Endothelial cell of umbilical vein (primary cell): ENCODE measurements at places on chromosomes 7 and 10.
A peak's percentile ranks its signal among the peaks of the same experiment; 100 is the strongest.

DNA sequence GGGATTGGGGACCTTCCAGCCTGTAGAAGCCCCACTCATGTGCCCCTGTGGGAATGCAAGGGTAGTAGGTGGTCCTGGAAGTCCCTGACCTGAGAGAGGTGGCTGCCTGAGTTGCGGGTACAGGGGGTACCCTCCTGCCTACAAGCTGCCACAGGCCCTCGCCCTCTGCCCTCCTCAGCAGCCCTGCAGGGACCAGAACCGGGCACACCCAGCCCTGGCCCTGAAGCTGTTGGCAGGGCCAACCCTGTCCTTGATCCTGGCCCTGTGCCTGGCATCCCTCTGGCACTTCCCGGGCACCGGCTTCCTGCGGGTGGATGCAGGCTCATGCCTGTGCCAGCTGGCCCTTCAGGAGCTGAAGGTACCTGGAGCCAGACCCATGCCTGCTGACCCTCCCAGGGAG is 54.9 kb upstream of the ELN start:
- no peaks in the 10 kb centered on the region for H3K4me1 ChIP-seq
- DNase-seq, result no peak
- no peak overlapping the region for H3K4me3 ChIP-seq
- no peak overlapping the region for H3K27ac ChIP-seq
- no peaks in the 10 kb centered on the region for H3K36me3 ChIP-seq
- H3K27me3 ChIP-seq, result no peaks in the 10 kb centered on the region

DNA sequence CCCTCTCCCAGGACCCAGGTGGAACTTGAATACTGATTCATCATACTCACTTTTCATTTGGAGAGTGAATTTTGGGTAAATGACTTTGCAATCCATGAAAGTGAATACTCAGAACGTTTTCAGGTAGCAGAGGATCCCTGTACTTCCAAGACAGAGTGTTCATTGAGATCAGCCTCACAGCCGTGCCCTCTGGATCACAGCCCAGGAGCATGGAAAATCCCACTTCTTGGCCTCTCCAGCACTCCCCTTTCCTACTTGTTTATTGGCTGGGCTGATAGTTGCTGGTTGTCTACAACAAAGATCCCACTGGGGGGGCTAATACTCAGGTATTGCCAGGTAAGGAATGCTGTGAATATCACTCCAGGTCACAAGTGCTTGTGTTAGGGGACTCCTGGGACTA is 5.9 kb downstream of the GCK start:
- no peak for DNase-seq
- no peak overlapping the region for H3K27ac ChIP-seq
- peaks cover 5% of the 10 kb centered on the region for H3K4me1 ChIP-seq

- H3K27me3 ChIP-seq, result no peaks in the 10 kb centered on the region
- H3K4me1 ChIP-seq, result peaks cover 9% of the 10 kb centered on the region
- H3K27ac ChIP-seq, result no peak overlapping the region
Observed at GRCh38 chr7:7188091-7188490, 5.7 kb downstream of the C1GALT1 start.

DNA sequence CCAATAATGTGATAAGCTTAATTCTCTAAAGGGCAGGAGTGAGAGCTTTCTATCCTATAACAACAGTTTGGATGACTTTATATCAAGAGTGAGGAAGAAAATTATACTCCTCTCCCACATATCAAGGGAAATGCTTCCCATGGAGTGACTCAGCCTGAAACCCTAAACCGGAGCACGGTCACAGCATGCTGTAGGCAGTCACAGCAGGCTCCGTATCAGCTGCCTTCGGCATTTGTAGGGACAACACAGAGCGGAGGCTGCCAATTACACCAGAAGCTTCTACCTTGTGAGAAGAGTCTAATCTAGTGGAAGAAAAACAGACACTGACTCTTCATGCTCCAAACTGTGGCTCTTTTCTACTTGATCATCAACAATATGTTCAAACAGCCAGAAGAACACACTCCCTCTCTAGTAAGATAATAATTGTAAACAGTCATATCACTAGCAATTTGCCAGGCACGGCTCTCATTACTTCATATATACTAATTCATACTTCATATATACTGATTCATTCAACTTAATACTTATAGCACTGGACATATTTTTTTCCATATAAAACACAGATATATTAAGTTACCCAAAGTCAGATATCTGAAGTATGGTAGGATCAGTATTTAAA is 65.9 kb downstream of the DGKB start:
- H3K36me3 ChIP-seq, result no peaks in the 10 kb centered on the region
- H3K27me3 ChIP-seq, result no peaks in the 10 kb centered on the region
- no peak overlapping the region for H3K4me3 ChIP-seq
- no peaks in the 10 kb centered on the region for H3K4me1 ChIP-seq
- peak; percentile 9 for DNase-seq

GRCh38 chr10:23914641-23915040 is 294.3 kb upstream of the KIAA1217 start:
- H3K27me3 ChIP-seq, result no peaks in the 10 kb centered on the region
- H3K27ac ChIP-seq, result no peak overlapping the region
- no peak overlapping the region for H3K4me3 ChIP-seq
- no peak for DNase-seq
- H3K36me3 ChIP-seq, result no peaks in the 10 kb centered on the region
- no peaks in the 10 kb centered on the region for H3K4me1 ChIP-seq

DNA sequence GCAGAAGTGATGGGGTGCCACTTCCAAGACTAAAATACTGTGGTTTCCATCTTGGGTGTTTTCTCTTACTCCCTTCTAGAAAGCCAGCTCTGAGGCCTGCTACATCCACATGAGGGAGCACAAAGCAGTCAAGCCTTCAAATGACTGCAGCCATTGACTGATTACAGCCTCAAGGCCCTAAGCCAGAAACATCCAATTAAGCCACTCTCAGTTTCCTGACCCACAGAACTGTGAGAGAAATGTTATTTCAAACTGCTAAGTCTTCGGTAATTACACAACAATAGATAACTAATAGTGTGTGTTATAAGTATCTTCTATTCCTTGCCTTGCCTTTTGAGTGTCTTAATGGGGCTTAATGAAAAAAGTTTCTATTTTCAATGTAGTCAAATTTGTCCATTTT is 24.8 kb downstream of the BRAF start:
- no peak for DNase-seq
- H3K4me3 ChIP-seq, result no peak overlapping the region
- H3K27ac ChIP-seq, result no peak overlapping the region
- H3K4me1 ChIP-seq, result no peaks in the 10 kb centered on the region

GRCh38 chr7:112962815-112963214 is 123.8 kb downstream of the GPR85 start:
- DNase-seq, result no peak
- no peaks in the 10 kb centered on the region for H3K4me1 ChIP-seq
- H3K27ac ChIP-seq, result no peak overlapping the region
- H3K27me3 ChIP-seq, result no peaks in the 10 kb centered on the region

- H3K36me3 ChIP-seq, result no peaks in the 10 kb centered on the region
- H3K27me3 ChIP-seq, result no peaks in the 10 kb centered on the region
- no peaks in the 10 kb centered on the region for H3K4me1 ChIP-seq
- H3K27ac ChIP-seq, result no peak overlapping the region
Observed at GRCh38 chr10:84825330-84825729, 496.9 kb downstream of the CCSER2 start.

- H3K27ac ChIP-seq, result no peak overlapping the region
- no peaks in the 10 kb centered on the region for H3K4me1 ChIP-seq
- no peak overlapping the region for H3K4me3 ChIP-seq
Observed at GRCh38 chr7:157684157-157684908, 347.5 kb downstream of the DNAJB6 start.

- H3K27me3 ChIP-seq, result no peaks in the 10 kb centered on the region
- no peaks in the 10 kb centered on the region for H3K36me3 ChIP-seq
- H3K4me3 ChIP-seq, result no peak overlapping the region
- no peak overlapping the region for H3K27ac ChIP-seq
- H3K4me1 ChIP-seq, result no peaks in the 10 kb centered on the region
Observed at GRCh38 chr10:105592468-105592867, 951.4 kb downstream of the SORCS3 start.

DNA sequence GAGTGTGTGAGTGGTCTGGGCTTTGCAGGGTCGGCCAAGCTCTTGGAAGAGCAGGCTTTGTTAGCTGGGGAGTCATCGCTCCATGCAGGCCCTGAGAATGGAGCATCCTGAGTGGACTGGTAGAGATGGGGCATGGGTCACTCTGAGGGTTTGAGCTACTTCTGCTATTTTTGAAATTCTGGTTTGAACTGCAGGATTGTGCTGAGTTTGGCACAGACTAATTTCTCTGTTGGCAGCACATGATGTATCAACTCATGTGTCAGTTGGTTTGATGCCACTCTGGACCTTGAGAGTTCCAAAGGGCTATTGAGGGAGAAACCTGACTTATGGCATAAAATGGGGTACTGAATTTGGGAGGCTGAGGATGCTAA is 56.3 kb downstream of the LRMDA start:
- no peaks in the 10 kb centered on the region for H3K27me3 ChIP-seq
- no peak for DNase-seq
- no peak overlapping the region for H3K27ac ChIP-seq
- H3K36me3 ChIP-seq, result no peaks in the 10 kb centered on the region
- H3K4me1 ChIP-seq, result no peaks in the 10 kb centered on the region

- peaks cover 8% of the 10 kb centered on the region for H3K27me3 ChIP-seq
- no peak overlapping the region for H3K4me3 ChIP-seq
- DNase-seq, result no peak
- H3K36me3 ChIP-seq, result no peaks in the 10 kb centered on the region
- no peak overlapping the region for H3K27ac ChIP-seq
Observed at GRCh38 chr7:50312250-50313162, 8.0 kb downstream of the IKZF1 start.

DNA sequence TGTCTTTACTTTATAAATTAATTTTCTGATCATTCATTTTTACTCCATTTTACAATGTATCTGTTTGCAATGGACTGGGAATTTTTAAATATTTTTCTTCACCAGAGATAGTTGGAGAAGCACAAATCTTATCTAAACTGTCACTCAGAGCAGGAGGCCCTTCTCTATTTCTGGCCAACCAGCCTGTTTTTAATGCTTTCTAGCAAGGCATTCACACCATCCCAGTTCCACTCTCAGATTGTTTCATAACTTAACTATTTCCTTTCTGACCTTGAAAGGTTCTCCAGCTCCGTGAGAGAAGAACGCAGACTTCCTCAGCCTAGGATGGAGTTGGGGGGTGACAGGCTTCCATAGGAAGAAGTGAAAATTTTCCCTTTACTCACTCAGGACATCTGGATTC is 155.8 kb downstream of the SKIDA1 start:
- H3K27ac ChIP-seq, result peak overlapping the region; percentile 85
- H3K4me1 ChIP-seq, result peaks cover 38% of the 10 kb centered on the region
- H3K27me3 ChIP-seq, result no peaks in the 10 kb centered on the region
- no peak overlapping the region for H3K4me3 ChIP-seq

GRCh38 chr10:44689368-44689767 is 221.8 kb upstream of the TMEM72 start:
- no peaks in the 10 kb centered on the region for H3K36me3 ChIP-seq
- no peak overlapping the region for H3K4me3 ChIP-seq
- H3K4me1 ChIP-seq, result no peaks in the 10 kb centered on the region
- DNase-seq, result no peak
- H3K27ac ChIP-seq, result no peak overlapping the region
- H3K27me3 ChIP-seq, result no peaks in the 10 kb centered on the region

GRCh38 chr10:97140902-97141745 is 44.6 kb downstream of the SLIT1 start:
- H3K36me3 ChIP-seq, result no peaks in the 10 kb centered on the region
- no peak overlapping the region for H3K27ac ChIP-seq
- H3K4me1 ChIP-seq, result no peaks in the 10 kb centered on the region
- no peak for DNase-seq
- peaks cover 22% of the 10 kb centered on the region for H3K27me3 ChIP-seq
